Large intestine (tissue), 12 donors: ENCODE measurements at places on chromosomes 7 and 10. TPM values are rescaled to one million over a fixed set of nuclear protein-coding genes. Genes with fewer than 3 reads are reported as not detected.

Gene VAX1
- polyA plus RNA-seq: not detected

Gene SNX10
- 12.6 TPM for polyA plus RNA-seq

Gene C7orf57
- 0.28 TPM for polyA plus RNA-seq

Gene MTG1
- 67.5 TPM for polyA plus RNA-seq

- H3K4me3 ChIP-seq: no peak overlapping the region
- no peaks in the 10 kb centered on the region for H3K27me3 ChIP-seq
- no peaks in the 10 kb centered on the region for H3K36me3 ChIP-seq
- H3K4me1 ChIP-seq: peaks cover 12% of the 10 kb centered on the region
- DNase-seq: peak; percentile 76
Observed at GRCh38 chr10:72170263-72170662, 45.5 kb upstream of the ANAPC16 start.

DNA sequence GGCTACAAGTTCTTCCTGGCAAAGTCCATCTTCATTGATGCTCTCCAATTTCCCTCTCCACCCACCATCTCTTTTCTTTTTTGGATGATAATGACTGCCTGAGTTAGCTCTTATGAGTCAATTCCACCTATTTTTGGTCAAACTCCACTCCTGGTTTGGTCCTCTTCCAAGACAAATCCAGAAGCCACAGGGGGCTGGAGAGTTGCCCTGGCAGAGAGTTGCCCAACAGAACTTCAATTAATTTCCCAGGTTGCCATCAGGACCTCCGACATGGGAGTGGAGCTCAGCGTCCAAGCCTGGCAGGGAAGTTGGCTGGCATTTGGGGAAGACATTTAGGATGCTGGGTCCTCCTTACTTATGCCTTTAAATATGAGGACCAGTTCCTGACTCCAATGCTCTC, 29.2 kb upstream of the KCNMA1 start:
- no peak overlapping the region for H3K4me3 ChIP-seq
- no peaks in the 10 kb centered on the region for H3K27me3 ChIP-seq
- H3K4me1 ChIP-seq: peaks cover 4% of the 10 kb centered on the region
- no peak overlapping the region for H3K27ac ChIP-seq
- H3K36me3 ChIP-seq: no peaks in the 10 kb centered on the region
- DNase-seq: no peak

GRCh38 chr7:155258226-155258560, 39.5 kb upstream of the INSIG1 start:
- no peak overlapping the region for H3K27ac ChIP-seq
- H3K36me3 ChIP-seq: no peaks in the 10 kb centered on the region
- H3K4me1 ChIP-seq: no peaks in the 10 kb centered on the region
- no peak for DNase-seq
- H3K27me3 ChIP-seq: no peaks in the 10 kb centered on the region
- H3K4me3 ChIP-seq: no peak overlapping the region

GRCh38 chr10:122245897-122246296, 25.2 kb upstream of the BTBD16 start:
- peaks cover 89% of the 10 kb centered on the region for H3K36me3 ChIP-seq
- H3K27me3 ChIP-seq: no peaks in the 10 kb centered on the region
- H3K27ac ChIP-seq: no peak overlapping the region
- no peak overlapping the region for H3K4me3 ChIP-seq
- H3K4me1 ChIP-seq: no peaks in the 10 kb centered on the region
- DNase-seq: no peak

DNA sequence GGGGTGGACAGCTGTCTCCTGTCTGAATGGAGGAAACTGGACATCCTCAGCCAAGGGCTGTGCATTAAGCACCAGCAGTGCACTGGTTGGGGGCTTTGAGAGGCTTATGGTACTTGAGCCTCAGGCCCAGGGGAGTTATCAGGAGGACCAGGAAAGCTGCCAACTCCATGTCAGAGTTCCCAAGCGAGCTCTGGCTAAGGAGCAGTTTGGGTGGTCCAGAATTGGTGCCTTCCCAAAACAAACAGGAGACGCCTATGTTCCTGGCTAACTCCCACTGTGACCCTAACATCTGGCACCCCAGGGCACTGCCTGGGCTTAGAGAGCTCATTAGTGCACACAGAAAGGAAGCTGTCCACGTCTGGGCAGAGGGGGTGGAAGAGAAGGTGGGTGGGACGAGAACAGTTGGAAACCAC, 408.6 kb upstream of the NPVF start:
- no peak overlapping the region for H3K4me3 ChIP-seq
- H3K27me3 ChIP-seq: no peaks in the 10 kb centered on the region
- no peak overlapping the region for H3K27ac ChIP-seq
- no peaks in the 10 kb centered on the region for H3K4me1 ChIP-seq
- peak; percentile 21 for DNase-seq
- no peaks in the 10 kb centered on the region for H3K36me3 ChIP-seq

DNA sequence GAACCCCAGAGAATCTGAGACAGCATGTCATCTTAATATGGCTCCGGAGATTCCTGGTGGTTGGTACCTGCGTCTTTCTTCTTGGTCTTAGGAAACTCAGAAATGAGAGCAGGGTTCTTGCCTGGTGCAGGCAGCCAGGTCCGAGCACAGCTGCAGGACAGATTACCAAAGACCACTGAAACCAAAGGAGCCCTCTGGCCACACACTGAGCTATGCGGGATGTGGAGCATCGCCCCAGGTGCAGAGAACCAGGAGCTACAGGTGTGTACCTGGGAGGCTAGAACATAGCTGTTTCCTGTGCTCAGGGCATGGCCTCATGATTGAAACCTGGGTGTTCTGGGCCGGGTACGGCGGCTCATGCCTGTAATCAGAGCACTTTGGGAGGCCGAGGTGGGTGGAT, 635.4 kb downstream of the CALN1 start:
- no peak for DNase-seq
- H3K4me3 ChIP-seq: no peak overlapping the region
- no peaks in the 10 kb centered on the region for H3K36me3 ChIP-seq
- no peaks in the 10 kb centered on the region for H3K4me1 ChIP-seq
- H3K27me3 ChIP-seq: no peaks in the 10 kb centered on the region

DNA sequence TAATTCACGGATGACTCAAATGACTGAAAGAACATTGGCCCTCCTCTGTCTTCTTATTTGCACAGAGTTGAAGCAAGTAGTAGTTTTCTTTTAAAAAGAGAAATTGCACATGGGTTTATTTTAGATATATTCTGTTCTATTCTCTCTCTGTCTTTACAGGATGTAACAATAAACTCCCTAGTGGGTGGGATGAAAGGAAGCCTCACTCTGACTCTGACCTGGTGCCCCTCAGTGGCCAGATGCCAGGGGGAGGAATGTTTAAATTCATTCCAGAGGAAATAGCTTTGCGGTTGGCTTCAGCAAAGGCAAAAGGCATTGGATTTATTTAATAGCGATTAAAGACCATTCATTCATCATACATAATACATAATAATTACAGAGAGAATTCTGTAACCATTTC, 156.4 kb upstream of the MTPN start:
- no peak for DNase-seq
- H3K4me1 ChIP-seq: no peaks in the 10 kb centered on the region
- no peak overlapping the region for H3K27ac ChIP-seq
- no peaks in the 10 kb centered on the region for H3K36me3 ChIP-seq
- H3K27me3 ChIP-seq: no peaks in the 10 kb centered on the region
- no peak overlapping the region for H3K4me3 ChIP-seq

- peak overlapping the region; percentile 66 for H3K27ac ChIP-seq
- H3K4me3 ChIP-seq: peak overlapping the region; percentile 100
- H3K27me3 ChIP-seq: no peaks in the 10 kb centered on the region
Observed at GRCh38 chr10:32347363-32348022, 535 bp upstream of the EPC1 start.

DNA sequence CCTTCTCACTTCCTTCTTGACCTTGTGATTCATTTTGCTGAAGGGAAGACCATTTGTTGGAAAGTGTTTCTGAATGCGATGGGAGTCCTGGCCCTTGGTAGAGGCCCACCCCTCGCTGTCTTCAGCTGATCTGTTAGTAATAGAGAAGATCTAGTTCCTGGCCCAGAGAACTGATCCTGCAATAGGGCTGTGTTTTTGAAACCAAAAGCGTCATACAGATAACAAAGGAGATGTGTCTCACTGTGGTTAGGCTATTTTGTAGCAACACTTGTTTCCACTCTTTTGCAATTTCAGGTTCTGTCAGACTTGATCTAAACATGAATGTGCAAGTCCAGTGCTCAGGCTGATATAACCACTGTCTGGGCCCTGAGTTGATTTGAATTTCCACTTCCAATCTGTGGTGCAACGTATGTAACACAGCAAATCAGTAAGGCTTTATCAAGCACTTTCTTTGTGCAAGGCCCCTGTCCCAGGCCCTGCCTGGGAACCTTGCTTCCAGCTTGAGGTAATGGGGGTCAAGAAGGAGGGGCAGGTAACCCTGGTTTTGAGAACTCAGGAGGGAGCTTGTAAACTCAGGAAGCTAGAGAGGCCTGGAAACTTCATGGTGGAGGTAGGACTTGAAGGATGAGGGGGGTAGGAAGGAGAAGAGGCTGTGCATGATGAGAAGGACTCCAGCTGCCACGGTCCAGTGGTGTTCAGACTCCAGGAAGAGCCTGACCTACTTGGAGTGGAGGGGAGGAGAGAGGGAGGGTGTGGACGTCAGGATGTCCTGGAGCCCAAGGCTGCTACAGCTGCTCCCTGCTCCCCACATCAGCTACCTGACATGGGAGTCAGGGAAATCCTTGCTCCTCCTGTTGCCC, 42.2 kb upstream of the SRGN start:
- no peaks in the 10 kb centered on the region for H3K4me1 ChIP-seq
- no peak overlapping the region for H3K27ac ChIP-seq
- H3K27me3 ChIP-seq: no peaks in the 10 kb centered on the region
- no peaks in the 10 kb centered on the region for H3K36me3 ChIP-seq

DNA sequence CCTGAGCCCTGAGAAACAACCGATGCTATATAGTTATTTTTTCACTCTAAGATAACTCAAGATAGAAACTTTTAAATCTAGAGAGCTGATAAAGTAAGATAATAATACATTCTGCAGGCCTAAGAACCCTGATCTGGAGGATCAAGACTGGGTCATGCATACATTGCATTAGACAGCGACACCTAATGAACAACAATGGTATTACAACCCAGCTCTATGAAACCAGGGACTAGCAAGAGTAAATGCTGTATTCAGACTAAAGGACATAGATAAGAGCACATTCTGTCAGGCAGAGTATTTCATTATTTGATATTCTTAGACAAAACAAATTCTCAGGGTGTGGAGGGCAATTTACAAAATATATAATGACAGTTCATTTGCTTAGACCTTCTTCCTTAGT, 148.6 kb downstream of the GRK5 start:
- no peak overlapping the region for H3K27ac ChIP-seq
- peaks cover 3% of the 10 kb centered on the region for H3K4me1 ChIP-seq
- DNase-seq: no peak
- H3K36me3 ChIP-seq: peaks cover 6% of the 10 kb centered on the region
- no peaks in the 10 kb centered on the region for H3K27me3 ChIP-seq

- H3K27ac ChIP-seq: no peak overlapping the region
- no peak overlapping the region for H3K4me3 ChIP-seq
- H3K36me3 ChIP-seq: no peaks in the 10 kb centered on the region
Observed at GRCh38 chr7:136741941-136742340, 126.5 kb upstream of the CHRM2 start.

DNA sequence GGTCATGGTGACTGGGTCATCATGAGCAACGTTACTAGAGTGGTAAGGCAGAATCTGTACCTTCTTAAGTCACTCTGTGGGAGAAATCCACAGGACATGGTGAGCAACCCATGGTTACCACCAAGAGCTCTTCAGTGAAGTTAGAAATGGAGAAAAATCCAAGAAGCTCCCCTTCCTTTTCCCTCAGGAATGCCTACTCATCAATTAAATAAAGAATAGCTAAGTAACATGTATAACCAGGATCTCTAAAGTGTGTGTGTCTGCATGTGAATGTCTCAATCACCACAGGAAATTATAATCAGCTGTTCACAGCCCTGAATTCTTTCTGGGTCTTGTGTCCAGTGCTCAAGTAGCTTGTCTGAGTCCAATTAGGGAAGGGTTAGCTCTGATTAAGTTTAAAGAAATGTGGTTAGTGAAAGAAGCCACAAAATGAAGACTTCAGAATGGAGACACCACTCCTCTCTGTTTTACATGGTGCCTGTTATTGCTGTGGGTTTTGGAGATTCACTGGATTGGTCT, 73.2 kb downstream of the SEM1 start:
- no peak overlapping the region for H3K27ac ChIP-seq
- no peak for DNase-seq
- no peak overlapping the region for H3K4me3 ChIP-seq
- H3K27me3 ChIP-seq: no peaks in the 10 kb centered on the region
